ENCODE measurements at places on chromosomes 1 and 21.

DNA sequence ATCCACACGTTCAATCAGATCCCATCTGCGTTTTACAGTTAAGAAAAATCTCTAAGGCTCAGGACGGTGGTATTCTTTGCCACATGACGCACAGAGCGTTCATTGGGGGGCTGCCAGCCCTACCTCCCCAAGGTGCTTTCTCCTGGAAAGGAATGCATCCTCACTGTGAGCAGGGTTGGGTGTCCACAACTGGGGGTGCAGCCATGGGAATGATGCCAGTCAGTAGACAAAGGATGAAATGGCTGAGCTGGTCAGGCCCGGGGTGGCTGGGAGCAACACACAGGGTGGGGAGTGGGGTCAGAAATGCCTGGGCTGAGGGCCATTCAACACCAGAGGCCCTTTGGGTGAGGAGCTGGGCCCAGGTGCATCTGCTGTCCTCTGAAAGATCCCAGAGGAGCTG is 25.9 kb downstream of the OPTC start:
- DNase-seq = no peak

GRCh38 chr1:241696172-241696814 is 44.2 kb downstream of the WDR64 start:
- no peak for DNase-seq

GRCh38 chr21:15557925-15558324 is 171.9 kb upstream of the USP25 start:
- no peak for DNase-seq

DNA sequence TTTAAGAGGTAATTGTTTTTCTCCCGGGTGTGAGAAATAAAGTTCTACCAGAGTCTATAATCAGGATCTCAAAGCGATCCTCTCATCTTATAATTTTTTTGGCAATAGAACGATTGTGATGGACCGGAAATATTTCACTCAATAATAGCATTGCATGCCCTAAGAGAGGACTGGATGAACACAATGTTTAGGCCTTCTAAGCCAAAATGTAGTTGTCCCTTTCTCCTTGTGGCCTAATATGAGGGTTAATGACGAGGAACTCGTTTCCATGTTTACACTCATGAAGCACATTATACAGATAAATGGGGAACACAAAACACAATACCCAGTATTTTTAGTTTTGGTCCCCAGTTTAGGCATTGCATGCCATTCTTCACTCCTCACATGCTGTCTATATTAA is 5.9 kb downstream of the TBX15 start:
- no peak for DNase-seq

DNA sequence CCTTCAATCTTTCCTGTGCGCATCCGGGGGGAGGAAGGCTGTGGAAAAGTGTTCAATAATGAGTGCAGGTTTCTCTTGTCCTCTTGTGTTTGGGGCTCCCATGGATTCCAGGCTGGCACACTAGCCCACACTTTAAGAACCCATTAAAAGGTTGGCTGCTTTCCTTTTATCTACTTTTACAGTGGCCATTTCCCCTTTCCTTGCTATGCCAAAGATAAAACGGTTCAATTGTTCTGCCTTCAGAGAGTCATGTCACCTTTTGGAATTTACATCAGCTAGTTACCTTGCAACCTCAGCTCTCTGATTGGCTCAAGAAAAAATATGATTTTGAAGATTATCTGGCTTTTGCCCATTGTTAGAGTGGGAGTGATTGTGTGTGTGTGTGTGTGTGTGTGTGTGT is 182.3 kb downstream of the SDCCAG8 start:
- DNase-seq = no peak

- no peak for DNase-seq
Measured at GRCh38 chr1:14742181-14742980, 143.9 kb downstream of the KAZN start.

DNA sequence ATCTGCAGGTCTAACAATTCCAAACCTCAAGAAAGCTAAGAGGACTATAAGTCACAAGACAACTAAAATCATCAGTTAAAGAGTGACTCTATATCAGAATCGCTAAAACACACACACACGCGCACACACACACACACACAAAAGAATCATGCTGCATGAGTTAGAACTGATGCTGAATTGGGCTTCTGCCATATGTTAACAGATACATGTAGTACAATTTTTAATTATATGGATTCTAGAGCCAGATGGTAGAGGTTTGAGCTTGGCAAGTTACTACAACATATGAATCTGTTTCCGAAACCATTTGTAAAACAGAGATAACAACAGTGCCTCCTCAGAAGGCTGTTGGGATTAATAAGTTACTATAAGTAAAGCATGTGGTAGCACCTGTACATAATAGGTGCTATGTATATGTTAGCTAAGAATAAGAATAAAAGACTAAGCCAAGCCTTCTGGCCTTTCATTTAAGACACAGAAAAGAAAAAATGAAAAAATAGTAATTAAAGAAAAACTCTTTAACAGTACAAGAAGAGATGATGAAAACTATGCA is 17.9 kb downstream of the EPRS1 start:
- DNase-seq = no peak

DNA sequence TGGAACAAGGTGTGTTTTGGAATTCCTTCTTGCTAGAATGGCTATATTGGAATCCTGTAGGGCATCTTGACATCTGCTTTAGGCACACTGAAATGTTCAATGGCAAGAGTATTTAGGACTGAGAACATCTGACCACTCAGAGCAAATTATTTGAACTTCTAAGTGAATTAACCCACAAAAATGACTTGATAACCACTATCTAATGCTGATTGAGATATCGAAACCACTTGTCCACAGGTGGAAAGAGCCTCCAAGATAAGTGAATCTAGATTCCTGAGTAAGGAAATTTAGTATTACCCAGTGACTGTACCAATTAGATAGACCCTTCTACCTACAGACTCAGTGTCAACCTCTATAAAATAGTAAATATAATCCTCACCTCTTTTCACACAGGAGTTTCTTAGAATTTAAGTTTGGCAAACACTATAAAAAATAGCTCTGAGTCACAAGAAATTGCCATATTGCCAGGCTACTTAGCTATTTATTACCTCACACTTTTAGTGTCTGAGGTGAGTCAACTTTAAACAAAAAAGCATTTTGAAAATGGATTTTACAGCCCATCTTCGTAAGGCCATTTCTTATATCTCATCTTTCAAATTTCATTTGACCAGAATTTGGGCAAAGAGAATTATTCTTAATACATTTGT is 421.8 kb downstream of the PTBP2 start:
- no peak for DNase-seq

DNA sequence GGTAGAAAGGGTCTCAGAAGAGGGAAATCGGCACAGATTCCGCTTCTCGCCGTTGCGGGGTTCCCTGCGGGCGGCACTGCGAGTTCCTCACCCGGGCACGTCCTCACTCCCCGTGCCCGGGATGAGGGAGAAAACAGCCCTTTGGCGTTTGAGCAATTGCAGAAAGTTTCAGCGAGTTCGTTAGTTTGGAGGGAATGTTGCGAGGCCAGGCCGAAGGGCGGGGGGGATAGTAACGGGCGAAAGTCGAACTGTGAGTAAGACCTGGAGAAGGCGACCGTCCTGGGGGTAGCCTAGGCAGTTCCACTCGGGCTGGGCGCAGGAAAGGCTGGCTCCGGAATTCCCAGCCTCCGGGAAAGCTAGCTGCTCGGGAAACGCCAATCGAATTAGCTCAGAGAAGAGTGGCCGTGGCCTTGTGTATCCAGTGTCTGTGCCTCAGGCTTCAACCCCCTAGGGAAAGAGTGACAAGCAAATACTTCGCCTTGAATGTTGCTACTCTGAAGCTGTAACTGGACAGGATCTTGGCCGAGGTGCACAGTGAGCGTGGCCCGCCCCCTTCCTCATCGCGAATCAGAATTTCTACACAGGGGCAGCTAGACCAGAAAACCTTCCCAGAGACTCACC is 787 bp downstream of the PTGFR start:
- peak; percentile 4 for DNase-seq

DNA sequence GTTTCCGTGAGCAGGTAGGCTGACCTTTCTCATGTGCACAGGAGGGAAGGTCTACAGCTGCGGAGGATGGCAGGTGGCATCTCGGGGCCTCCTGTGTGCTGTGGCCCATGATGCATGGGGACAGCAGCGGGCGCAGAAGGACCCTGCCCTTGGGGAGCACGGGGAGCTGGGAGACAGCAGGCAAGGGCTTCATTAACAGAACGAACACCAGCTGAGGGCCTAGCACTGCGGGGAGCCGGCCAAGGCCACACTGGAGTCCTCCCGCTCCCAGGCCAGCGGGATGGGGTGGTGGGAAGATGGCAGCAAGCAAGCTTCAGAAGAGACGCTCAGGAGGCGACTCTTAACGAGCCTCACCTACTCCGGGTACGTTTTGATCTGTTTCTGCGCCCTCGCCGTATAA is 66.6 kb downstream of the SCCPDH start:
- no peak for DNase-seq

- DNase-seq = no peak
Measured at GRCh38 chr1:39507230-39507928, 15.9 kb downstream of the BMP8A start.

GRCh38 chr1:212959266-212960220 is 9.2 kb downstream of the VASH2 start:
- DNase-seq = no peak

DNA sequence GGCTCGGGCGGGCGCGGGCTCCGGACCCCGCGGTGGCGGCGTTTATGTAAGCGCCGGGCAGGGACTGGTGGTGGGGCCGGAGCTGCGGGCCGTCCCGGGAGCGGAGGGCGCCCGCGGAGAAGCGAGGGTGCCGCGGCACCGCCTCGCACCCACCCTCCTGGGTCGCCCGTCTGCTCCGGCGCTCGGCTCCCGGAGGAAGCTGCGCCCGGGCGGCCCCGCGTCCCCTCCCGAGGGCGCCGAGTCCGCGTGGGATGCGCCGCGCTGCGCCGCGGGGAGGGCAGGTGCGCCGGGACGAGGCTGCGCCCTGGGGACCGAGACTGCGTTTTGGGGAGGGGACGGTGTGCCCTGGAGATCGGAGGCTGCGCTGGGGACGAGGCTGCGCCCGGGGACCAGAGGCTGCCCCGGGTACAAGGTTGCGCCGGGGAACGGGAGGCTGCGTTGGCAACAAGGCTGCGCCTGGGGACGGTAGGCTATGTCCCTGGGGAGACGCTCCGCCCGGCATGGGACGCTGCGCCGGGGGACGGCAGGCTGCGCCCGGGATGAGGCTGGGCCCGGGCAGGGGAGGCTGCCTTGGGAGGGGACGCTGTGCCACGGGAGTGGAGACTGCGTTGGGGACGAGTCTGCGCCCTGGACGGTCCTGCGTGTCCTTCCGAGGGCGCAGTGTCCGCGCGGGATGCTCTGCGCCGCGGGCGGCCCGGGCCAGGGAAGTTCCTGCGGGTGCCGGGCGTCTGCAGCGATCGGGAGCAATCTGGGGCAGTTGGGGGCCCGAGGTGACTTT is 627 bp downstream of the ADARB1 start:
- DNase-seq = no peak

GRCh38 chr1:59687081-59687480 is 127.7 kb upstream of the HOOK1 start:
- DNase-seq = no peak

GRCh38 chr1:230708631-230709580 is 5.0 kb downstream of the AGT start:
- DNase-seq = no peak

DNA sequence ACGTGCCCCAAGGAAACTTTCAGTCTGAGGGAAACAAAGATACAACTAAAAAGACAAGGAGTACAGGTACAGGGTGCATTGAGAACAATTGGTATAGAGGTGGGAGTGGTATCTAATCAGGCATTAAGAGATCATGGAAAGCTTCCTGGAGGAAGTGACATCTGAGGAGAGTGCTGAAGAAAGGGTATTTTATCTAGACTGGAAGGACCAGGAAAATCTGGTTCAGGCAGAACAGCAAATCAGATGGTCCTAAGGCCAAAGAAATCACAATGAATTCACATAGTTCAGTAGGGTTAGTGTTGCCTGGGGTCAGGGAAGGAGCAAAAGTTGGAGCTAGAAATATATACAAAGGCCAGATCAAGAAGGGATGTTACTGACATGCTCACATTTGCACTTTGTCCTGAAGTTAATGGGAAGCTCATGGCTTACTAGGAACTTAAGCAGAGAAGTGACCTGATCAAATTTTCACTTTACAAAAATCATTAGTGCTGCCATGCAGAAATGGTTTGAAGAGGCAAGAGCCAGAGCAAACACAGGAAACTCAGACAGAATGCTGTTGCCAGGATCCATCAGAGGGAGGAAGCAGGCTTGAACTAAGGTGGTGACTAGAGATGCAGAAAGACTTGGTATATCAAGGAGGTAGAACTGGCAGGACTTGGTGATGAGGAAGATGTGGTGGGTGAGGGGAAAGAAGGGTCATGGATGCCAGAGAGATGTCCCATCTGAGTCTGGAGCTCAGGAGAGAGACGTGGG is 14.5 kb upstream of the CTTNBP2NL start:
- DNase-seq = no peak

DNA sequence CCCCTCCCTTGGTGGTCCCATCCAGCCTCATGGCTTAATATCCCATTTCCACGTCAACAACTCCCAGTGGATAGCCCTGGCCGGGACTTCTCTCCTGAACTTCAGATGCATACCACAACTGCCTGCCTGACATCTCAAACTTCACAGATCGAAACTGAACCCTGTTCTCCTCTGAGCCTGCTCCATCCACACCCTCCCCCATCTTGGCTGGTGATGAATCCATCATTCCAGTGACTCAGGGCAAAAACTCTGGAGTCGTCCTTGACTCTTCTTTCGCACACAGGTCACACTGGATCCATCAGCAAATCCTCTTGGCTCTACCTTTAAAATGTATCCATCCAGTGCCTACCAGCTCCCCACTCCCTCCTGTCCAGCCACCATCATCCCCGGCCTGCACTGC is 3.9 kb downstream of the TAS1R2 start:
- DNase-seq = no peak

DNA sequence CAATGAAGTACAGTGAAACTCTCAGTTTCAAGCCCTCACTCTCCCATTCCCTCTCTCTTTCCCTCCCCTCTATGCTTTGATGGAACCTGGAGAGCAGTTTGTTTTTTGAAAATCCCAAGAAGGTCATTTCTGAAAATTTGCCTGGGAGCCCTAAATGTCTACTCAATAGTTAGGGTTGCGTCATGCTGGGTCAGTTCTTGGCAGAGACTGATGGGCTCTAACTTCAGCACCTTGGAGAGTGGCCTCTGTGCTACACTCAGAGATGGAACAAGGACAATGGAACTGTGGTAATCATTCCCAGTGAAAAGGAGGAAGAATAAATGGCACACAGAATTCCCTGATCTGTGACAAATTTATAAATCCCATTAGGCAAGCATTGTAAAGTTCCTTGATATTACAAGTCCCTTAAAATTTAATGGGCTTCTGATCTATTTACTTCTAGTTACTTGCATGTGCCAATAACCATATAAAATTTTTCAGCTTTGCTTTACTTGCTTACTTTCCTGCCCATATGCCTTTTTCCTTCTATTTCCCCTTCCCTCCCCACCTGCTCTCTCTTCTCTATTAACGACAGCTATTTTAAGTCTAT is 182.9 kb upstream of the KCND3 start:
- peak; percentile 41 for DNase-seq

GRCh38 chr1:27967106-27967883 is 7.5 kb downstream of the XKR8 start:
- DNase-seq = no peak

- no peak for DNase-seq
Measured at GRCh38 chr1:179599623-179600249, 8.1 kb downstream of the TDRD5 start.

- DNase-seq = no peak
Measured at GRCh38 chr1:189351960-189352359, 1125.7 kb downstream of the BRINP3 start.
